Activated T-helper 2 cell treated with anti-CD3 and anti-CD28 coated beads, Interferon-gamma antibody, Interleukin-2, Interleukin-4, amounts not matched to agents 10 μg/mL and 5 μg/mL and 100 μg/mL, durations not matched to agents 14 hours and 24 hours and 36 hours (primary cell): ENCODE measurements at places on chromosomes 5 and 9.

- no peak for DNase-seq
Measured at GRCh38 chr9:109325089-109325488, 4.2 kb upstream of the EPB41L4B start.

- no peak for DNase-seq
Measured at GRCh38 chr5:117455236-117456233, 880.9 kb upstream of the SEMA6A start.

GRCh38 chr5:157993986-157994691, 135.2 kb upstream of the CLINT1 start:
- DNase-seq, result peak; percentile 21

DNA sequence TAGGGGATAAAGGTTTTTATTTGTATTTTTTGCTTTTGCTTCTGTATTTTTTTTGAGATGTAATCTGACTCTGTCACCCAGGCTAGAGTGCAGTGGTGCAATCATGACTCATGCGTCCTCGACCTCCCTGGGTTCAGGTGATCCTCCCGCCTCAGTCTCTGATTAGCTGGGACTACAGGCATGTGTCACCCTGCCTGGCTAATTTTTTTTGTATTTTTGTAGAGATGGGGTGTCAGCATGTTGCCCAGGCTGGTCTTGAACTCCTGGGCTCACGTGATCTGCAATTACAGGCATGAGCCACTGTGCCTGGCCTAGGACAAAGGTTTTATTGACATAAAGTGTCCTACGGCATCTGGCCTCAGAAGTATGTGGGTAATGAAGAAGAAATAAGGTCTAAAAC, 297.1 kb upstream of the C9orf72 start:
- no peak for DNase-seq

DNA sequence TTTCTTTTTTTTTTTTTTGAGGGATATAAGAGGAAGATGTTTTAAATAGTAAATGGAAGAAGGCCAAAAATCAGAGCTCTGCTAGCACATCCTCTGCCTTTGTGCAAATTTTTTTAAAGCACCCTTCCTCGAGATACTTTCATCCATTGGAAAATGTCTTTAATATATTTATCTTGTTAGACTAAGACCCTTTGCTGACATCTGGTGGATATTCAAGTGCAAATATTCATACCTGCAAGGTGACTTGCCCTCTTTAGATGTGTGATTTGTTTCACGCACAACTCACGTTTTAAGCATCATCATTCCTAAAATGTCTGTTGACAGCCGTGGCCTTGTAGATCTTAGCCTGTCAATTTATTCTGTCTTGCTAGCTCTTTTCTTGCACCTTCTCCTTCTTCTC, 258.5 kb downstream of the AGTPBP1 start:
- DNase-seq, result no peak

GRCh38 chr5:35554016-35554415, 63.6 kb upstream of the SPEF2 start:
- no peak for DNase-seq

DNA sequence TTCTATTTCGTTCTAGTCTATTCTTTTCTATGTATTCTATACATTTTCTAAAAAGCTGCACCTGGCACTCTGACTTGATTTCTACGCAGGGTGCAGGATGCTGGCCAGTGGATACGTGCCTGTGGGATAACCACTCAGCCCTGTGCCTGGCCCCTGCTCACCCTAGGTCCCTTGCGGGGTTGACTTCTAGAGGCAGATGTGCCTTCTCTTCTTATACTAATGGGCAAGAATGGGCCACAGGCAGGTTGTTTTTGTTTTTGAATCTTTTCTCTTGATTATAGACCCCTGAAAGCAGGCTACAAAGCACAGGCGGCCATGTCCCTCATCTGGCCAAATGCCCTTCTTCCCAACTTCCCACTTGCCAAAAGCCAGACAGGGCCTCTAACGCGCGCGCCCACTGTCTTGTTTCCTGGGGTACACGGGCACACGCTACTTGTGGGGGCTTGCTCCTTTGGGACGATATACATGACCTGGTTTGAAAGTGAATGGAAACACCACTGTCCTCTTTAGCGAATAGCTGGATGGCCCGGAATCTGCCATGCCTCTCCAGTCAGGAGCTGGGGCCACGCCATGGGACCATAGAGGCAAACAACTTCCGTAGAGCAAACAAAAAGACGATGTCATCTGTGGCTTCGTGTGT, 162.7 kb upstream of the IRX2 start:
- no peak for DNase-seq

- DNase-seq, result no peak
Measured at GRCh38 chr9:109411798-109412352, 86.2 kb downstream of the PTPN3 start.

- no peak for DNase-seq
Measured at GRCh38 chr5:93307557-93307956, 273.5 kb downstream of the NR2F1-AS1 start.

GRCh38 chr5:14707811-14708390, 43.4 kb downstream of the OTULIN start:
- no peak for DNase-seq

GRCh38 chr9:124502711-124503702, 4.2 kb downstream of the NR5A1 start:
- DNase-seq, result no peak

DNA sequence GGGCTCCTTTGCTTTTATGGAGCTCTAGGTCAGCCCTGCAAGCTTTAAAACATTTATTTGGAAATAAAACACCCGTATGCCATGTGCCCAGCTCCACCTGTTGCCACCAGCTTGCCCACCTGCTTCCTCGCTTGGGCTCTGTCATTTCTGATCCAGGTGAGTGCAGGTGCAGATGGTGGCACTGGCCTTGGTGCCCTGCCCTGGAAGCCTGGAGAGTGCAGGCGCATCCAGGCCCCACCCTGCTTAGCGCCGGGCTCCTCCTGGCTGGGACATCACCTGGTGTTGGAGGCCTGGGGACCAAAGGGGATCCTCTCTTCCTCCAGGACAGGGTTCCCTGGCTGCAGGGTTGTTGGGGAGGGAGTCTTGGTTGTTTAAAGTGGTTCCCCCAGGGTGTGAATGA, 35.8 kb downstream of the WNK2 start:
- DNase-seq, result no peak

- no peak for DNase-seq
Measured at GRCh38 chr9:109101202-109101595, 18.5 kb downstream of the TMEM245 start.

DNA sequence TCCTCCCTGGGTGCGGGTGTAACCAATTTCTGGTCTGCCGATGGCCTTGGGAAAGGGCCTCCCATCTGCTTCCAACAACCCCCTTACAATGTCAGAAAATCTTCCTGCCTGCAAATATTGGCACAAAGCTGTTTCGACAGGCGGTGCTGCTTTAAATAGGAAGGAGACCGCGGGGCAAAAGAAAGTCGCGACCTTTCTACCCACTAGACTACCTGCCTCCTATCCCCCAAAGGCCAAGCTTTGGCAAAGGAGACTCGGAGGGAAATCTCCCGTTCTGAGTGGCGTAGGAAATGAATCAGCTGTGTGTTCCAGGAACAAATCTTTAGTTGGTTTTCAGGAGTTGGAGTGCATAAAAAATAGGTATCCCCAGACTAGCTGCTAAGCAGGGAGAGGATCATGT, 36.8 kb upstream of the NFIB start:
- no peak for DNase-seq
